Trophoblast cell (in vitro differentiated cells and primary cell): ENCODE measurements at places on chromosomes 16 and 17.

GRCh38 chr17:8667421-8667820 lies 36.9 kb upstream of the MYH10 start:
- no peak for DNase-seq

- DNase-seq = no peak
These were observed 30.1 kb downstream of the TIMM22 start for GRCh38 chr17:1027044-1027443.

- DNase-seq = peak; percentile 35
These were observed 741 bp downstream of the PLK1 start for GRCh38 chr16:23679274-23679985.

- DNase-seq = peak; percentile 51
These were observed 14.9 kb upstream of the C16orf54 start for GRCh38 chr16:29760567-29761279.

DNA sequence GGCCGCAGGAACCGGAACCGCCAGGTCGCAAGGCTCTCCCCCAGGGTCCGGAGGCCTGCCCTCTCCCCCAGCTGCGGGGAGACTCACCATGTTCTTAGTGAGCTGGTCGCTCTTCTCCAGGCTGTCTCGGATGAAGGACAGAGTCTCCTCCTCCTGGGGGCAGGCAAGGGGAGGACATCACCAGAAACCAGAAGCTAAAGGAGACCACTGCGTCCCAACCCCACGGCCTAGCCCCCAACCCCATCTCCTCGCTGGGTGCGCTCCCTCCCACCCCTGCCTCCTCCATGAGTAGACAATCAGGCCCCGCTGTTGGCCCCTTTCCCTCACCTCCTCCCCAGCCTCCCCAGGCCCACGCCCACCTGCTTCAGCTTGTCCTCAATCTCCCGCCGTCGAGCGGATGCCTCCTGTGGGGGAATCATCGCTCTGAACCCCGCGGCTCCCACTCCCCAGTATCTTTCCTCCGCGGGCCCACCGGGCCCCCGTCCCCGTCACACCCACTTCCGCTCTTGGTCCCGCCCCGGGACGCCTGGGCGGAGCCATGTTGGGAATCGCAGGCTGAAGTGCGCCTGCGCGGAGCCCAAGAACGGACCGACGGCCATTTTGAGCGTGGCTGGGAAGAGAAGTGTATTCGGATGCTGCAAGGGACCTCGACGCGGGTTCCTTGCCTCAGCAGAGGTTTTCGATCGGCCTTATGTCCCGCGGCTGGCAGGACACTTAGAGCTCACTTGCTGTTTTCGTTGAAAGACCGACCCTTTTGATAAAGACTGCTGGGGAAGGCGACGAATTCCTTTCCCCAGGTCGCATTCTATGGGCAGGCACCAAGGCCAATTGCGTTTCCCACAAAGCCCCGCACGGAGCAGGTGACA lies at the start of gene EXOC7:
EXOC7 (minus strand) TSS at position 514 of the 866 bp plus-strand sequence; CDS start at position 419, 95 bp downstream.
- DNase-seq = peak; percentile 99

DNA sequence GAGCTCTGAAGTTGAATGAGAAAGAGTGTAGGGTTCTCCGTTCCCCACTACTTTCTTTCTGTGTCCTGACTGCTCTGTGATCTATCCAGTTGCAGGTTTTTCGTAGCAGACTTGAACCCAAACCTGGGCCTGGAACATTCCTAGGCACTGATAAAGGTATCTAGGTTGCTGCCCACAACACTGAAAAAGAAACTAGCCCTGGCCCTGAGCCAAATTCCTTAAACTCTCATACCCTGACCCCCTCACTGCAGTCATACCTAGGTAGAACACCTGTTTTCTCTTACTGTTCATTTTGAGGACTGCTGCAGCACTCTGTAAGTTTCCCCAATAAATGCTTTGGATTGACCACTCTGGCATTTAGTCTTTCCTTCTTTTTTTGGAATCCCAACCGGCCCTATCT lies 5.4 kb downstream of the HYDIN start:
- DNase-seq = no peak

DNA sequence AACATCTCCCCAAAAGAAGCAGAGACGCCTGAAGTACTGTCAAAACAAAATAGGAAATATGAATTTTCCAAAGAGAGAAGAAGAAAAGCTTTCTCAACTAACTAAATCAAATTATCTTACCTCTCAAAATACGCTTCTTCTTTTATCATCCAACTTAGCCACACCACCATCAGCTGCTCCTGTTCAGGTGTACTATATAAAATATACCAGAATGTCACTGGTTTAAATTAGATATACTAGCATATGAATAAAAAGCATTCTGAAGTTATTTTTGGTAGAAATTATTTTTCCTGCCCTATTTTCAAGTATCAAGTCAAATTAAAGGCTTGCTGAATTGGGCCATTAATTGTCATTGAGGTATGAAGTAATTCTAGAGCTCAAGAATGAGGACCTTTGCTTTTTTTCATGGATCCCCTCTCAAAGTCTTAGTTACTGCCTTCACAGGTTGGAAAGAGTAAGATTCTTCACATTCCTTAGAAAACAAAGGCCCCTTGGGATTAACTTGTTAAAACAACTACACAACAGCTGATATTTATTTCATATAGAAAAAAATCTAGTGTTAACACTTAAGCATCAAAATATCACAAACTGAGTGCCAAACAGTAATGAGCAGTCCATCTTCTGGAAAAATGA lies 30.1 kb downstream of the INTS2 start:
- DNase-seq = no peak

DNA sequence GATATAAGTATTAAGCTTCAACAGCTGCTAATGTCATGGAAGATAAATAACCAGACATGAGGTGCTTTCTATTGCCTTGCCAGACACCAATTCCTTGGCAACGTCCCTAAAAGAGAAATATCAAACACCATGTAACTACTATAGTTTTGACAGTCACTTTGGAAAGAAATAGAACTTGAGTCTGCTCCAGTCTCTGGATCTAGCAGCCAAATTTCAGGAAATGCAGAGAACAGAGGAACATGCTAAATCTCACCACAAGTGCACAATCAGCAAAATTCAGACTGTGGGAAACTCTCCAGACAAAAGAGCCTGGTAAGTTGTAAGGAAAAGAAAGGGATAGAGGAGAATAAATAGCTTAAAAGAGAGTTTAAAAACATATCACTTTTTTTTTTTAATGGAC lies 28.4 kb upstream of the TANC2 start:
- no peak for DNase-seq

DNA sequence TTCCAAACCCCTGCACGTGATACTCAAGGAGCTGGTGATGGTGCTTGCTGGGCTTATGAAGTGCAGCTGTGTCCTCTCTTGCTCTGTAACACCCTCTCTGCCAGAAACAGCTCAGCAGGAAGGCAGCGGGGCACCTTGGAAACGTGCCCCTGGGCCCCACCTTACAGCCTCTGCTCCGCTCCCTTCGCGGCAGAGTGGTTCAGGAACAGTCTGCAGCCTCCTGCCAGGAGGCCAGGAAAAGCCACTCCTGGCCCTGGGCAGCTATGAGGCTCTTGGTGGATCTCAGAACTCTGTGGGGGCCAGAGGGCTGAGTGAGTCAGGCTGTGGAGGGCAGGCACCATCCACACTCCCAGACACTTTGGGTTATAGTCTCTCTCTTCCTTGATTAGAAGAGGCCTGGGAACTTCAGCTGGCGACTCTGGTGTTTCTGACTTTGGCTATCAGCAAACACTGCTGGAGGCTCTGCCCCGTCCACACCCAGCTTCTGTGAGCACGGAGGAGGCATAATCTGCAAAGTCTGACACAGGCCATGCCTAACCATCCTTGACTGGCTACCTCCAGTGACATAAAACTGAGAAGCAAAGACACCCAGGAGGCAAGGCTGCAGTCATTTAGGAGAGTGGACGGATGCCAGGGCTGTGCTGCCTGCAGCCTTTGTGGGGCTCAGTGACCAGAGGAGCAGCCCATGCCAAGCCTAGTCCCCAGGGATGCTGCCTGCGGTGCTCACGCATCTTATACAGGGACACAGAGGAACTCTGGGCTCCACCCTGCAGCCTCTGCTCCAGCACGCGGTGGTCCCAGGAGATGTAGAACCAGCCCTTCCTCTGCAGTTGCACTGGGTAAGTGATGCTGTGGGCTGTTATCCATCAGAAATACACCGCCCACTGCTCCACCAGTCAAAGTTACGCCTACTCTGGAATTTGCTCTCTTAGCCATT lies 65.3 kb downstream of the METRNL start:
- no peak for DNase-seq

DNA sequence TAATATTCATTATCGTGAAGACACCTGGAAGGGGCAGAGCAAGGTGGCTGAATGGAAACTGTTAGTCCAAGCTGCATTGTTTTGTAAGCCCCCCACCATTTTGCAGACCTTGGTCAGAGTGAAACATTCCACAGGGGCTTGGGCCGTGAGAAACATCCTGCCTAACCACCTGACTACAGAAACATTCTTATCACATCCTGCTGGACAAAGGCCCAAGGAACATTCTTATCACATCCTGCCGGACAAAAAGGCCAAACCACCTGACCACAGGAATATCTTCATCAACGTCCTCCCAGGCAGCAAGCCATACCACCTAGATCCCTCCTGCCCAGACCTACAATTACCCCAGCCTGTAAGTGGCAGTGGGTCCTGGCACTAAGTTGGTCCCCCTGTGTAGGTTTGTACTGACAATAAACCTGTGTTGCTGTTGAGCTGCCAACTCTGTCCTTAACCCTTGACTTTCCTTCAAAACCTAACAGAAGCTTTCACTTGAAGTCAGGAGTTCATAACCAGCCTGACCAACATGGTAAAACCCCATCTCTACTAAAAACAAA lies 19.6 kb downstream of the ATF7IP2 start:
- no peak for DNase-seq

- DNase-seq = no peak
These were observed 7.5 kb upstream of the SMTNL2 start for GRCh38 chr17:4576729-4577322.

GRCh38 chr16:66481081-66481942 lies 54.2 kb downstream of the BEAN1 start:
- DNase-seq = no peak

DNA sequence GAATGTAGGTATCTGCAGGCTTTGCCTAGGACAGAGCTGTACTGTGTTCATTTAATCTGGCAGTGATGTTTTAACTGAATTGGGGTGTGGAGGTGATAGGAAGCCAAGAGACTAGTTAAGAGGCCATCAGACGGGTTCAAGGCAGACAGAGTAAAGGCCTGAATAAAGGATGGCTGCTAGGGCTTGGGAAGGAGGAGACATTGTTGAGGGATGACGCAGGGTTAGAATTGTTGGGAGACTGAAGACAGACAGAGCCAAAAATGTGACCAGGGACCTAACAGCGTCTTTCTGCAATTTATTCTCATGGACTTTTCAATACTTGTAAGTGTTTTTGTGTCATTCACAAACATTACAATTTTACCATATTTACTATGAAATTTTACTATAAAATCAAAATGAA lies 48.6 kb upstream of the MYH10 start:
- peak; percentile 15 for DNase-seq

DNA sequence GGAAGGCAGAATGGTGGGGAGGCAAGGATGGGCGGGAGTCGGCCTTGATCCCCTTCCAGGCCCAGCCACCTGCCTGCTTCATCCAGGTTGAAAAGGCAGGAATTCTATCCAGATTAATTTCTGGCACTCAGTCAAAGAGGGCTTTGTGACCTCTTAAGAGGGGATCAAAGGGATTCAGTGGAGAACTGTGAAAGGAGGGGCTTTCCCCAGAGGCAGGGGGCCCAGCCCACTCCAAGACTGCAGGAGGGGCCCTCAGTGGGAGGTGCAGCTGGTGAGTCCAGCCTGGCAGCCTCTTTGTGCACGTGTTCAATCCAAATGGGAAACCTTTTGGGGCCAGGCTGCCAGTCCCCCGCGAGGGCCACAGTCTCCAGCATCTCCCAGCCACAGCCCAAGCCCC lies 148.5 kb upstream of the PLCG2 start:
- no peak for DNase-seq

- no peak for DNase-seq
These were observed 28.9 kb upstream of the CFAP20 start for GRCh38 chr16:58157951-58158540.

DNA sequence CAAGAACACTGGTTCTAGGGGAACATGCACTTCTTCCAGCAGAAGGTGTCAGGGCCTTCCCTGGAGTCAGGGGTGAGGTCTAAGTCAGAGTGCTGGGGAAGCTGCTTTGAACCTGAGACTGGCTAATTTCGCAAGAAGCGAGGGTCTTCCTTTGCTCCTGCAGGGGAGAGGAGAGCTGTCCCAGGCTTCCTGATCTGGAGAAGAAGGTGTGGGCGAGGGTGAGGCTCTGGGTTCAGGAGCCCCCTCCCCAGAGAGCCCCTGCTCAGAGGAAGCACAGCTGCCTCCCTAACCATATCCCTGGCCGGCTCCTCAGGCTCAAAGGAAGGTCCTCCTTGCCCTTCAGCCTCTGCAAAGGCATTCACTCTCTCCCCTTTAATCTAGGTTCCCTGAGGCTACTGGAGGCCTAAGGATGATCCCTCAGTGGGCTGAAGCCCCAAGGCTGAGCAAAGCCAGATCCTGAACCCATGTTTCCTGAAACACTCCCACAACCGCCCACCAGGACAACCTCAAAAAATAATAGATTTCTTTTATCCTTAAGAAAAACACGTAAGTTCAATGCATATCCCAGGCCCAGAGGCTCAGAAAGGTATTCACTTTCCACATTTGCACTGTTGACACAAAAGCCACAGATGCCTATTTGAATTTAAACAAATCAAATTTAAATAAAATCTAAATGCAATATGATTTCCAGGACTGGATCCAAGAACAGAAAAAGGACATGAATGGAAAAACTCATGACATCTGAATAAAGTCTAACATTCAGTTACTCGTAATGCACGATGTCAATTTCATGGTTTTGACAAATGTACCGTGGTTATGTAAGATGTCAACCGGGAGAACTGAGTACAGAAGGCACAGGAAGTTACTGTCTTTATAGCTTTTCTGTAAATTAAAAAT lies 71.5 kb upstream of the RCVRN start:
- DNase-seq = no peak

- DNase-seq = no peak
These were observed 8.8 kb downstream of the NFATC3 start for GRCh38 chr16:68093816-68094613.

DNA sequence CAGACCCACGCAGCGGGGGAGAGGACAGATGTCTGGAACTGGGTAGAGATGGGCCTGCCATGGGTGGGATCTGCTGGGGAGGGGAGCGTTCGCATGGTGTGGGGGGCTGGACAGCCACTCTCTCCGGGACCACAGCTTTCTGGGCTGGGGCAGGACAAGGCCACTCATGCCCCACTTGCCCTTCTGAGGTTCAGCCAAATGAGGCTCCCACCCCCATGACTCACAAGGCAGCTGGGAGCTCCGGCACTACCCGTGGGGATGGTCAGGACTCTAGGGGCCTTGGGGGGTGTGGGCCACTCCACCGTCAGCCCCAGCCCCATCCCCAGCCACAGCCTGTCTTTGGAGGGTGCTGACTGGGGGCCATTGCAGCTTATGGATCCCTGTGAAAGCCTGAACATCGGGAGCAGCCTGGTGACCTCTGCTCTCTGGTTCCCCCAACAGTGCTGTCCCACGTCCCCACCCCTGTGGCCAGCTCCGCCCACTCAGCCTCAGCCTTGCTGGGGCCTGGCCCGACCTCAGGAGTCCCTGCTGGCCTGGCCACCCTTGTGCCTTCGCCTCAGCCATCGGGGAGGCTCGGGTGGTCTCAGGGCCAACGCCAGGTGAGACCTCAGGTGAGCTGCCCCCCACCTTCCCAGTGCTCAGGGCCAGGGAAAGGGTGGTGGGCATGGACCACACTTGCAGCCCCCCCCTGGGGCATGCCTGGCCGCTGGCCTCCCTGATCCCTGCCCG lies 4.7 kb upstream of the CDH15 start:
- no peak for DNase-seq
